ENCODE measurements at places on chromosomes 1 and 21.

GRCh38 chr1:111598544-111598943 lies 21.0 kb upstream of the RAP1A start:
- no peak for DNase-seq

DNA sequence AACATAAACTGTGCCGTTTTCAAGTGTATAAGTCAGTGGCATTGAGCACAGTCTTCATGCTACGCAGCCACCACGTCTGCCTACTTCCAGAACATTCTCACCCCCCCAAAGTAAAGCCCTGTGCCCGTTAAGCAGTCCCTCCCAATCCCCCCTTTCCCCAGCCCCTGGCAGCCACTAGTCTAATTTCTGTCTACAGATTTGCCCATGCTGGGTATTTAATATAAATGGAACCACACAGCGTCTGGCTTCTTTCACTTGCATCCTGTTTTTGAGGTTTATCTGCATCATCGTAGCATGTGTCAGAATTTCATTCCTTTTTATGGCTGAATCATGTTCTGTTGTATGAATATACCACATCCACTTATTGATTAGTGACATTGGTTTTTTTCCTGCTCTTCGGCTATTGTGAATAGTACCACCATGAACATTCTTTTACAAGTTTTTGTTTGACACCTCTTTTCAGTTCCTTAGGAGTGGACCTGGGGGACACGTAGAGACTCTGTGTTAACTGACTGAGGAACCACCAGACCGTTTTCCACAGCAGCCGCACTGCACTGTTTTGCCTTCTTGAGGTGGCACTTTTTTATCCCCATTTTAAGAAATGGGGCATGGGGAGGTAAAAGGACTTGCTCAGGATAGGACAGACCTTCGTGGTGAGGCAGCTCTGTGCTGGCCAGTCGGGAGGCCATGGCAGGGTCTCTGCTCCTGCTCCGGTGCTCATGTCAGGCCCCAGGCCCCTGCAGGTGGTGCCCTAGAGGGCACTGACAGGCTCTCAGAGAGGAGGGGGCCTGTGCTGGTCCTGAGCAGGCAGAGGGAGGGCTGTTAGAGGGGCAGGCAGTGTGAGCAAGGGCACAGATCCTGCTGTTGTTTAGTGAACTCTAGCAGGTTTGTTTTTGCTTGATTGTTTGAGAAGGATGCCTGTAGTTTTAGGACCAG lies 123.8 kb downstream of the PCBP3 start:
- no peak for DNase-seq

- DNase-seq = no peak
Observed at GRCh38 chr1:4106731-4107130, 206.7 kb upstream of the C1orf174 start.

- DNase-seq = no peak
Observed at GRCh38 chr1:109885589-109885988, 25.1 kb upstream of the CSF1 start.

DNA sequence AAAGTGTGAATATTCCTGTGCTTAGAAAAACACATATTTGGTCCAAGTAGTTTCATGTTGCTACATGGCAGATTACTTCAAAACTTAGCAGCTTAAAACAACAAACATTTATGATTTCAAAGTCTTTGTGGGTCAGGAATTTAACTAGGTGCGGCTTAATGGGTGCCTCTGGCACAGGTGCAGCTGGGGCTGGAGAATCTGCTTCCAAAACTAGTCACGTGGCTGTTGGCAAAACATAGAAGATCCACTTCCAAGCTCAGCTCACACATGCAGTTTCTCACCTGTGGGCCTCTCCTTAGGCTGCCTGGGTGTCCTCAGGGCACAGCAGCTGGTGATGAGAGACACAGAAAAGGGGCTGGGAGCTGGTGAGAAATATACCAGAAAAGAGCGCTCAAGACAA lies 263.4 kb downstream of the TTLL7 start:
- no peak for DNase-seq

DNA sequence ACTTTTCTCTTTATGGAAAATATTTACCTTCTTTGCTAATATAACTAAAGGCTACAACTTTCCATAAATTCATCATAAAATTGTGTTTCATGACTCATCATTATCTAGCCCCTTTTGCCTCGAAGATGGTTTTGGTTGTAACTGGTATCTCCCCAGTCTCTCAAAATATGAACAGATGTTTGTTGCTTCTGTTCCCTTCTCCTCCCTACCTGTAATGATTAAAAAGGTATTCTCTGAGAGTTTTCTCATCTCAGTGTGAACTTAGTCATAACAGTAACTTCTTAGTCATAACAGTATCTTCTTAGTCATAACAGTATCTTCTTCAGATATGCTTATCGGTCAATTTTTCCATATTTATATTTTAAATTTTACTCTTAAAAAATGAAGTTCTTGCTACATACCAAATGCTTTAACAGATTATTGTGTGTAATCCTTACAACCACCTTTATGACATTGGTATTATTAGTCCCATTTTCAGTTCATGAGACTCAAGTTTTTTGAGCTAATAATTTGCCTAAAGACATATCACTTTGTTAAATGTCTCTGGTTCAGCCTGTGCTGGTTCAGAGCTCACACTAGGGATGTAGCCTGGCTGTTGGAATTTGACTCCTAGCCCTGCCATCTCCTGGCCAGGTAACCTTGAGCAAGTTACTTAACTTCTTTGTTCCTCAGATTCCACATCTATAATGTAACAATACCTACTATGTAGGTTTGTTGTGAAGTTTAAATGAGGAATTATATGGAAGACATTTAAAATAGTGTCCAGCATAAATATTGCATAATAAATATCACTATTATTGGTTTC lies 32.6 kb downstream of the ATP1B1 start:
- DNase-seq = no peak

DNA sequence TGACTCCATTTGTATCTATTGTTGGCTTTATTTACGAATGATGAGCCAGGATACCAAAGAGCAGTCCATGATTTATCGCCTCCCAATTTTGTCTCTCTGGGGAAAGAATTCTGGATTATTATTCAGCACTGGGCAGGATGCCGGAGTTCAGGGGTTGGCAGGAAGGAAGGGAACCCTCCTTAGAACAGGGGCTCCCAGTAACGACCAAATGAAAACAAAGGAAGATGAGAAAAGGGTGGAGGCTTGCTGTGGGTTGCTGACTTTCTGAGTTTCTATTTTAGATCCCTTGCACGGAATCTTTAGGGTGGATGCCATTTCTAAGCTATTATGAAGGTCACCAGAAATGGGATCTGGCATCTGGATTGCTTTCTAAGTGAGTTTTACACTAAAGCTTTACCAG lies 231.2 kb upstream of the LYPLAL1 start:
- DNase-seq = no peak

GRCh38 chr21:42423197-42423675 lies 19.5 kb downstream of the UBASH3A start:
- no peak for DNase-seq

DNA sequence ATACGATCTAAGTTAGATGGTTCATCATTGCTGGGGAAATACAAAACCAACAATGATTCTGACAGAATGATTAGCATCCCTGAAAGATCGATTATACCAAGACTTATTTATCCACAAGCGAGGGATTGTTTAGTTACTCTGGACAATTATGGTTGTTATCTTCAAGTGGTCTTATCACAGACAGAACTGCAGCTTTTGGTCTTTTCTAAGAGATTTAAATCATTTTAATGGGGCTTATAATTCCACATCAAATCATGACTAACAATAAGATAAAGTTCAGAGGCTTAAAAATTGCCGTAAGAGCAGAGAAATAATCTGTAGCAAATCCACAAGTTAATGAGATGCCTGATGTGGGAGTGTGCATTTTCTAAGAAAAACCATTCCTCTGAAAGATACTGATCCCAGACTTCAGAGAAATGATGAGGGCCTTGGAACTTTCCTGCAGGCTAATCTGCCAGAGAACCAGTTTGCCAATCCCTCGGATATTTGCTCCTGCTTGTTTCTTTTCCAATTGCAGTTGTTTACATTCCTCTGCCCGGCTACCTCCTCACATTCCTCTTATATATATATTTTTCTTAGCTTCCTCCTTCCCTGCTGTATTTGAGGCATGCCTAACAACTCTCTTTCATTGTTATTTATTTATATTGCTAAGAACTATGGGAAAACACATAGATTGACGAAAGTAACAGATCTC lies 134.8 kb downstream of the BACH1 start:
- DNase-seq = no peak

DNA sequence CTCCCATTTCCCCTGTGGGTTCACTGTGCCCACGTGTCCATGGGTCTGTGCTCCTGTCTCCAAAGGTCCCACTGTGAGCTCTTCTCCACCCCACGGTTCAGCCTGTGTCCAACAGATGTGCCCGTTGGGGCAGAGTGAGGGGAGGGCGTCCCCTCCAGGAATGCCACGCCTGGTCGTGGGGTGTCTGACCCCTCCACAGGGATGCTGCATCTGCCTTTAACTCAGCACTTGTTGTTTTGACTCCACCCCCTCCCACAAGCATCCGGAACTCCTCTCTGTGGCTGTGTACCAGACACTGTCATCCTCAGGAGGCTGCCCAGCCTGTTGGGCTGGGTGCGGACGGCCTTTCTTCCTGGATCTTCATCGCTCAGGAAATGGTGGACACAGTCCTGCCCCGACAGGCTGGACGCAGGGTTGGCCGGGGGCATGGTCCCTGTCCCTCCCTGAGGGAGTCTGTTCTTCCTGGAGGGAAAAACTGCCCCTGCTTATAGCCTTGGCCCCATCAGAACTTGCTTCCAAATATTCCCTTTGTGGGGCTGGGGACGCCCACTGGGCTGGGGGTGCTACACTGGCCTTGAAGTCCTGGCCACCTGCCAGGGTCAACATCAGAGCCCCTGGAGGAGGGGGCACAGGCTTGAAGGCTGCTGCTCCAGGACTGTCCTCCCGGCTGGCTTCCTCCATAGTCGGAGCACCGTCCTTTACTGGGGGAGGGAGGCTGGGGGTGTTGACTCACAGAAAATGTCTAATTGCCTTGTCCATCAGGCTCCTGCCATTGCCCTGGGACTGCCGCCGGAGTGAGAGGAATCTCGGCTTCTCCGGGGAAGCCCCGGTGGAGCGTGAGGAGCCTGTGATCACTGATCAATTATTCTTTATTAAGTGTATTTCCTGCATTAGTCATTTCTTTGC lies 182.0 kb upstream of the C1orf174 start:
- no peak for DNase-seq

DNA sequence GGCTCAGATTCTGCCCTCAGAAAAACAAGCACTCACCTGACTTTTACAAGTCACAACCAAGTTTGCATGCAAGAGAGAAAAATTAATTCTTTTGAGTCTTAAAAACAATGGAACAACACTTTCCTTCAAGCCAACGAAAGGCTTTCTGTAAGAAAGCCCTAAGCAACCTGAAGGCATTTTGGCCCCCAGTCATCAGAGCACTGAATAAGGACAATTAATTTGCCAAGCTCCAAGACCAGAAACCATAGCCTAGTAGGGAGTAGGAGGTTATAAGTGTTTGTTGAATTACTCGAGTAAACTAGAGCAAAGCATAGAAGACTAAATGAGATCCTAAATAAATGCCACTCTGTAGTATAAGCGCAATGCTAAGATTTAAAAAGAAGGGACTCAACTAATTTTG lies 4.7 kb downstream of the TGFBR3 start:
- no peak for DNase-seq

- no peak for DNase-seq
Observed at GRCh38 chr1:111735858-111736544, 3.2 kb downstream of the INKA2 start.

- no peak for DNase-seq
Observed at GRCh38 chr1:42210421-42211133, 46.0 kb upstream of the GUCA2A start.

DNA sequence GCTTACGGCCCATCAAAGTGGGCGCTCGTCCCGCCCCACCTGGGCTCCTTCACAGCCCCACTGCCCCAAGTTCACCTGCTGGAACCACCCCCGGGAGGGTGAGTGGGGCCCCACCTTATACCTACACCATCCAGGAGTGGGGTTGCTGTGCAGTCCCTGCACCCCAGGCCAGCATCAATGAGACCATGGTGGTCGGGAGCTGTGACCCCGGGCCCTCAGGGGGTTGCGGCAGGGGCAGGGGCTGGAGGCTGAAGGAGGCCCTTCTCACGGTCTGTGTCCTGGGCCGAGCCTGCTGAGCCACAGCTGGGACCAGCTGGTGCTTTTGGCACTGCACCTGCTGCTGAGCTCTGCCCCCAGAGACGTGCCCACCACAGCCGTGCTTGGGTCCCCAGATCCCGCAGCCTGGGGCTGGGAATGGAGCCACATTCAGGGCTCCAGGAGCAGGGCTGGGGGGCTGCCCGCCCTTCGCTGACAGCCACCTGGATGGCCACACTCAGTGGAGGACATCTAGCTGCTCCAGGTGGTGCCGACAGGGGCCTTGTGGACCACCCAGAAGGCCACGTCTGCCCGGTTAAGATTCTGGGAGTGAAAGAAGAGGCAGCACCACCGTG lies 17.4 kb downstream of the ACTRT2 start:
- DNase-seq = no peak

DNA sequence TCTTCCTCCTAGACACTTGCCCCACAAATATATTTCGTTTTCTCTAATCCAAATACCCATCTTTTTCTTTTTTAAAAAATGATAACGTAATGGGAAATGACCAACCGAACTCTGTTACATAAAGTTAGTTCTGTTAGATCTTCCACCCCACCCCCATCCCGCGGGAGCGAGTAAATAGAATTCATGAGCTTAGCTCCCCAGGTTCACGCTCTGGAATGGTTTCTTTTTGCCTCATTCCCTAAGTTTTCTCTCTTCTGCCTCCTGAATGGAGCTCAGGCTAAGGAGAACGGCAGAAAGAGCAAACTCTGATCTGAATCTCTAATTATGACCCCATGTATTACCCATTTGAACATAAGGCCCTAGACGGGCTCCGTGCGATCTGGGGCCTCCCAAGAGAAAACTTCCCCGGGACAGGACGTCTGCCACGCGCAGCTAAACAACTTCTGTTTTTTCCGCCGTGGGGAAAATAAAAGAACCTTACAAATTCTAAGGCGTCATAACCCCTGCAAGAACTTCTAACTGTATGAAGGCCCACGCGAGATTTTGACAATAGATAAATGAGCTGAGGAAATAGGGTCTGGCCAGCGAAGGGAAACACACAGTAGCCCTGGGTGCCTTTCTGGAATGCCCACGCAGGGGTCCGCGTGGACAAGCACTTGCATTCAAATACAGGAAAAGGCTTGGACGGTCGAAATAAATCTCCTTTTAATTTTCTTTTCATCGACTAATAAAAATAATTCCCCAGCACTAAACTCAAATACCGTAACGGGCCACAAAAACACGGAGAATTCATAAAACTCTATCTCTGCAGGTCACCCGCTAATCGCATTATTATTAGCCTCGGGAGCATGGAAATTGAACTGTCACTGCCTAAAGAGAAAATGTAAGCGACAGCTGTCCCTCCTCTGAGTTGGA lies 2.2 kb downstream of the TBX15 start:
- DNase-seq = no peak

DNA sequence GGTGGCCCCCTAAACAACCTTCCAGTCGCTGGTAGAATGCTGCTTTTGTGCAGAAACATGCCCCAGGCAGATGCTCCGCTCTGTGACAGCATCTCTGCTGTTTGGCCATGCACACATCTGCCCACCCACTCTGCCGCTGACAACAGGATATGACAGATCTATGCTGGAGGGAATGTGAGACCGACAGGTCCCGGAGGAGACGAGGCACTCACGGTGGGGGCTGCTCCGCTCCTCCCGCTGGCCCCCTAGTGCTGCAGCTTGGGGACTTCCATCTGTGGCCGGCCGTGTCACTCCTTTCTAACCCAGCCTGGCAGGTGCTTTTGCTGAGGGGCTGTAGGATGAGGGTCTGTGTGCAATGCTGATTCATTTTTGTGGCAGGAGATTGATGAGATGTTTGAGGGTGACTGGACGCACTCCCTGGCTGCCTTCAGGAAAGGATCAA lies 49.1 kb upstream of the DMRTB1 start:
- no peak for DNase-seq
